Left ventricle myocardium inferior (tissue), 1 donor: ENCODE measurements at places on chromosomes 6 and 20. TPM values are rescaled to one million over a fixed set of nuclear protein-coding genes. Genes with fewer than 3 reads are reported as not detected.

DNA sequence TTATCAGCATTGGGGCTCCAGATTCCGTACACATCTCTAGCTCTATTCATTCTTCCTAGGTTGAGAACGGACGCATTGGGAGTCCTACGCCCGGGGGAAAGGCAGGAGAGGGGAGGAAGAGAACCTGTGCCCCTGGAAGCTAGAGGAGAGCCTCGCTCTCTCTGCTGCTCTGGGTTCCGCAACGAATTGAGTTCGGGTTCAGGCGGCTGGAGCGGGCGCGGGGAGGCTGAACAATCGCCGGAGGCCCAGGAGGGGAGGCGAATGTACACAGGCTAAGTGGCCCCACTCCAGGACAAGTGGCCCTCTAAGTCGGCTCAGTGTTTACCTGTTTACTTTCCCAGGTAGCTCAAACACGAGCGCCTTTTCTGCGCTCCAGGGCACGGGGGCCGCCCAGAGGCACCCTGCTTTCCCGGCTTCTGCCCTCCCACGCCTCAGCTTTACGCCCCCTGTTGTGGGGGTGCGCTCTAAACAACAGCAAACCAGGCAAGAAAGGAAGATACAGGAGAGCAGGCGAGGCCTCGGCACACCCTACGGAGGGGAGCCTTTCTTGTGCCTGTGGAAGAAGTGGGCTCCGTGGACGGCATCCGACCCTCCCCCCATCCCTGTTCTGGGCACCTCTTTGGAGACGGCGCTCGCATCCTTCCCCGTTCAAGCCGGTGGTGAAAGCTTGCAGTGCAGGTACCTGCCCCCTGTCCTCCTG lies 4.6 kb upstream of the NKX2-2 start:
- no peak for DNase-seq

The DNAAF9 gene
- total RNA-seq = 26.2 TPM

The TXLNB gene
- 137 TPM for total RNA-seq

DNA sequence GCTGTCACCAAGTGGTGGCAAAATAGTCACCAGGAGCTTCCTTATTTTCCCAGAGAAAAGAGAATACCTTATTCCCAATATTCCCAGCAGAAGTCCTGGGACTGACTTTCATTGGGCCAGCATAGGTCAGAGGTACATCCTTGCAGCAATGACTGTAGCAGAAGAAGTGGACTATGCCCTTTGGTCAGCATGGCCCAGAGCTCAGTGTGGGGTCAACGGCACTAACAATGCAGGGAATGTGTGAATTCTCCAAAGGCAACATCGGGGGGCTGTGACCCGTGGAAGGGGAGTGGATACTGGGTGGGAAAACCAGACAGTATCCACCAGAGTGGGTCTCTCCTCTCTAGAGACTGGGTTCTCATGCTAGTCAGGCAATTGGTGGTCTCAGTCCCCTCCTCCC lies 15.6 kb upstream of the LBP start:
- no peak for DNase-seq

GRCh38 chr20:32762754-32763201 lies 593 bp downstream of the DNMT3B start:
- no peak for DNase-seq

The TRIM15 gene
- total RNA-seq = not detected
